ENCODE measurements at places on chromosomes 1 and 21.

DNA sequence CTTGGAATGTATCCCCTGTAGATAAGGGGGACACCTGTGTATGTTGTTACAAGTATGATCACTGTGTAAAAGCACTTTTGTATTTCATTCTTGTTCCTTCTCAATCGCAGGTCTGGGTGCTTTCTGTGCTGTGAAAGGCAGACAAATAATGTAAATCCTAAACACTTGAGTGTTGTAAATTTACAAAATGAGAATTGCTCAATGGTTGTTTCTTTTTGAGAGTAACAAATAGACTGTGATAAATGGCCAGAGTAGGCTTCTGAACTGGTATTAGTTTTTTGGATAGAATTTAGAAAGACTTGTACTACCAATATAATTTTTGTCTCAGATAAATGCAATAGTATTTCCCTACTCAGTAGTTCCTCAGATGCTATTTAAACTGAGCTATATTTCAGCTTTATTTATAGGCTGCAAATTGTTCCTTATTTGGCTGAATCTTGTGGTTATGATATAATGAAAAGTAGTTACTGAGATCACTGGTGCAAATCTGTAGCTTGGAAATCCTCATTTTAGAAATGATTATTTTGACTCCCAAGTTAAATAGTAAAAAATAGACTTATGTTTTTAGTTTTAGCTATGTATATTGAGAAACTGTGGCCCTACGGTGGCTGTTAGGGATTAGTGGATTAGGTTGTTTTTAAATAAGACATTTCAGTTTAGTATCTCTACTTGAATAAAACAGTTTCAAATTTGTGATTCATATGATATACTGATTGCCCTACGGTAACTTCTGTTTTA, 9.2 kb downstream of the BACH1 start:
- no peak for DNase-seq

- no peak for DNase-seq
Observed at GRCh38 chr1:4019147-4019521, 119.1 kb upstream of the C1orf174 start.

DNA sequence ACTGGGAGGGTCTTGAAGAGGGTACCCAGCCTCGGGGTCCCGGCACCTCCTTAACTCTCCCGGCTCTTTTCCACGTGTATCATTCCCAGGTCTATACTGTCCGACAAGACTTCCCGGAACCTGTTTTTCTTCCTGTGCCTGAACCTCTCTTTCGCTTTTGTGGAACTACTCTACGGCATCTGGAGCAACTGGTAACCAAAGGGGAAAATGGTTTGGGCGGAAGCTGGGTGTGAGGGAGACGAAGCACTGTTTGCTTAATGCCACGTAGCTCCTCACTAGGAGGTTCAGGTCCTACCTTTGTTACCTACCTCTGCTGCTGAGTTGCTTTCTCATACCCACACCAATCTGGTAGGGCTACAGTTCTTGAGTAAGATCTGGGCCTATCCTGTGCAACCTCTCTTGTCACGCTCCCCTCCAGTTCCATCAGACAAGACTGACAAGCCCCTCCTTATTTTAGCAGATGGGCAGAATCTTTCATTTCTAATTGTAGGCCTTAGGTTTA, 642 bp downstream of the SLC30A7 start:
- peak; percentile 29 for DNase-seq

DNA sequence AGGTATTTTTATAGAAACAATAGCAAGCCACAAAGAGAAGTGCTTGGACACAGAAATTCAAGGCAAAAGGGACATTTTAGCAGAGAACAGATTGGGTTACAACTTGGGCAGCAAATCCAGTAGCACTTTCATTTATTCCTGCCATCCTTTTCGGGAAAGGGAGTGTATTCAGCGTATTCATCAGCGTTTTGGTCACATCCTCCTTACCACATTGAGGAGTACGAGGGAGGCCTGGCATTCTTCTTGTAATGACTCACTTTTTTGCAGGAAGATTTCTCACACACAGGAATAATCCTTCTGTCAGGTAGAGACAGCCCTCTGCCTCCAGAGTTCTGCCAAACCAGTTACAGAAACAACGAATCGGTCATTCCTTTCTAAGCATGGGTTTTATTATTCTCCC, 18.1 kb upstream of the FAM78B start:
- DNase-seq = no peak

GRCh38 chr1:174007851-174008250, 14.3 kb downstream of the RC3H1 start:
- no peak for DNase-seq

- DNase-seq = no peak
Observed at GRCh38 chr1:15038232-15039016, 115.1 kb upstream of the TMEM51 start.

DNA sequence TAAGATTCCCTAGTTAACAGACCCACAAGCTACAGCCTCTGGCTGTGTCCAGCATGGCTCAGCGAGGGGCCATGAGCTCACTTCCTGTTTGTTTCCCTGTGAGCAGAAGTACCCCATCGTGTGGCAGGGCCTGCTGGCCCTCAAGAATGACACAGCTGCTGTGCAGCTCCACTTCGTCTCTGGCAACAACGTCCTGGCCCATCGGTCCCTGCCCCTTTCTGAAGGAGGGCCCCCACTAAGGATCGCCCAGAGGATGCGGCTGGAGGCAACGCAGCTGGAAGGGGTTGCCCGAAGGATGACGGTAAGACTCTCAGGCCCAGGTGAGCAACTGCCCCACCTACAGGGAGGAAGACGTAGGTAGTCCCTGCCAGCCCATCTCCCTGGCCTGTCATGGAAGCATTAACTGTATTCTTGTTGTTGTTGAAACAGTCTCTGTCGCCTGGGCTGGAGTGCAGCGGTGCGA, 38.2 kb downstream of the ZBTB17 start:
- DNase-seq = no peak

DNA sequence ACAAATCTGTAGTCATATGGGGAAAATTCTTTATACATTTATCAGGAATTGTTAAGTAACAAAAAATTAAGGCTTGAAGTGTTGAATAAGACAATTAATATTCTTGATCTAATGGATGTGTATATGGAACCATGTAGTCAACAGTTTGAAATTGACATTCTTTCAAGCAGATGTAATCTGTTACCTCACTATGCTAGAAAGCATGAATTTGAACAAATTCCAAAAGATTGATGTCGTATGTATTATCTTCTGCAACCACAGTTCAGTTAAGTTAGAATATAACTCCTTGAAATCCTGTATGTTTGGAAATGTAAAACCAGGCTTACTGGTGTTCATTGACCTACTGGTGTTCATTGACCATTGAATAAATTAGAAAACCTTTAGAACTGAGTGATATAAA, 16.1 kb downstream of the CCDC18 start:
- no peak for DNase-seq

GRCh38 chr1:225509376-225509707, 81.5 kb upstream of the LBR start:
- no peak for DNase-seq

DNA sequence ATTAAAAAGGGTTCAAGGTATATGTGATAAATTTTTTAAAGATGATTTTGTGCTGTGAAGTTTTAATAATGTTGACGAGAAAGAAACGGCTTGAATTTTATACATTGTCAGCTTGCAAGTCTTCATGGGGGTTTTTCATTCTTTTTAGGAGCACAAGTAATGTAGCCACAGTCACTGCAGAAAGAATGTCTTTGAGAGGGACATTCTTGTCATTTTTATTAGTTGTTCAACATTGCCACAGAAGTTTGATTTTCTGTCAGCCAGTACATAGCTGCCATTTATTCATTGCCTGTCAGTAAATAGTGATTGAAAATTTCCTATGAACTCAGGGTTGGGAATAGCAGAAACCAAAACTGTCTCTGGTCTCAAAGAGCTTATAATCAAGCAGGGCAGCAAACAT, 156.3 kb downstream of the DHRS3 start:
- no peak for DNase-seq

DNA sequence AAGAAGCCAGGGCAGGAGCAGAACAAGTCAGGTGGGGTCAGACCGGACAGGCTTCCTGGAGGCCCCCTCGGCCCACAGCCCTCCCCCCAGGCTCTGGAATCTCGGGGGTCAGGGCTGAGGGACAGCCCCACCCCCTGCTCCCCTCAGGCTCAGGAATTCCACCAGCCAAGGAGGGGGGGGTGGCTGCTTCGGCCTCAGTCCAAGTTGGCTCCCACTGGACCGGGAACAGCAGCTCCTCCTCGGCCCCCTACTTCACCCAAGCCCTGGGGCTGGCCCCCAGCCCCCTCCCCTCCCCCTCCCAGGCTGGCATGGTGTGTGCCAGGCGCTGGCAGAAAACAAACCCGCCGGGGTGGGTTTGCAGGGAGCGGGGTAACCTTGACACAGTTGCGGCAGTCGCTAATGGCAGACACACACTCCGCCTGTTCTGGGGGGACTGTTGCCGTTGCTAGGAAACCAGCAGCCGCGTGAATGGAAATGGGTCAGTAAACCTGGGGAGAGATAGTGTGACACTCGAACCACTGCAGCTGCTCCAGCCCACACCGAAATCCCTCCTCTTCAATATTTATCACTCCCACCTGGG, 32.4 kb downstream of the AHDC1 start:
- DNase-seq = no peak

Measured in stimulated activated CD4-positive, alpha-beta T cell treated with anti-CD3 and anti-CD28 coated beads, Interleukin-4, amount 100 ng/mL, for 1 hour (primary cell).